ENCODE measurements at places on chromosomes 6 and 20.

DNA sequence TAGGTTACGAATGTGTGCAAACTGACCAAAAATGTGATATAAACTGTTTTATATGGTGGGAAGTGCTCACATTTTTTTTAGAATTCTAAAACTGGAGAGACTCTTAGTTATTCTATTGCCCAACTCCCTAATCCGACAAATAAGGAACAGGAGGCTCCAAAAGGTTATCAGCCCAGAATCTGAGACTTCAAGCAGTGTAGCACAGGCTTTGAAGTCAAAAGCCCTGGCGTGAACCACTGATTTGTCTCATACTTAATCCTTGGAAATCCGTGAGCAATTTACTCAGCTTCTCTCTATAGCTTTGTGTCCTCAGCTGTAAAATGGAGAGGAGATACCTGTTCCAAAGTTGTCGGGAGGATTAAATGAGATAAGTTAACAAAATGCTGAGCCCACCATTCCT lies 368.8 kb upstream of the SASH1 start:
- no peak for DNase-seq

- no peak for DNase-seq
Observed at GRCh38 chr6:6091608-6092002, 84.9 kb upstream of the NRN1 start.

DNA sequence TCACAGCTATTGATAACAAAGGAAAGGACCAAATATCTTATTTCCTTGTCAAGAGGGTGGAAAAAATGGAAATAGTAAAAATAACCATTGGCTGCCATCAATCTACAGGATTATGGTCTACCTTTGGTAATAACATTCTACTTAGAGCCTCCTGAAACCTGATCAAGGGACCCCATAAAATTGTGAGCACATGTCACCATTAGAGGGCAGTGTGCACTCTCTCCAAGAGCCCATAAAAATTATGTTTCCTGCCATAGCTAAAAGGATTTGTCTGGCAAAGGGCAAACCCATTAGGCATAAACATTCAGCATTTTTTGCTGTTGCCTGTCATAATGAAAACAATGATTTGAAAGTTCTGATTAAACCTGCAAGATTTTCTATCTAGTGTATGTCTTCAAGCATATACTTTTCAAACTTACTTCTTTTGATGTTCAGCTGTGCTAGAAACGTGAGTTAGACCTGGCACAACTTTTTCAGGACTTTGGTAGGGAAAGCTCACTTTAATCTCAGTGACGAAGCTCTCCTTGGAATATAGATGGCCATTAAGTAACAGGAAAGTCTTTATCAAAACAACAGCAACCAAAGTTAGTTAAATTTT lies 120.7 kb upstream of the ZFP64 start:
- DNase-seq = peak; percentile 60

GRCh38 chr6:161254464-161255253 lies 19.2 kb downstream of the AGPAT4 start:
- no peak for DNase-seq

DNA sequence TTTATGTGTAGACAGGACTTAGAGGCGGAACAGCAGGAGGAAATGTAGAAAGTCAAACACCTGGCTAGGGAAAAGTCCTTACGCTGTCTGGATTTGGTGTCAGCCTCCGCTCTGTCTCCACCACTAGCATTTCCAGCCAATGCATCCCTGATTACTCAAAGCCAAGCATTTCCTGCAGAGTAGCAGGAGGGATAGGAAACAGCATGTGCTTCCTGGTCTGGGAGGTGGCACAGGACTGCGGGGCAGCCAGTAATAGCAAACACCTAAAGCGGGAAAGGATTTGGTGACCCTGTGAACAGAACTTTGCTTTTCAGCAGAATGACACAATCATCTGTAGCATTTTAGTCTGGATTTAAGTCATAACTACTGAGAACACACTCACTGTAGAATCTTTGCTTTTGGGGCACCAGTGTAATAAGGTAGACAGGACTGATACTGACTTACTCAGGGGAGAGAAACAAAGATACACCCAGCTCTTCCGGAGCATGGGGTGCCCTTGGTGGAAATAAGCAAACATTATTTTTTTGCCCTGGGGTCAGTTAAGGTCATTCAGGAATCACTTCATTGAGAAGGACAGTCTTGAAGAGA lies 133.3 kb upstream of the AHI1 start:
- DNase-seq = no peak

- no peak for DNase-seq
Observed at GRCh38 chr6:127938701-127939100, 37.8 kb upstream of the THEMIS start.

- no peak for DNase-seq
Observed at GRCh38 chr20:57707320-57707719, 2.5 kb downstream of the PMEPA1 start.

- DNase-seq = no peak
Observed at GRCh38 chr6:12097791-12098190, 85.7 kb downstream of the HIVEP1 start.

DNA sequence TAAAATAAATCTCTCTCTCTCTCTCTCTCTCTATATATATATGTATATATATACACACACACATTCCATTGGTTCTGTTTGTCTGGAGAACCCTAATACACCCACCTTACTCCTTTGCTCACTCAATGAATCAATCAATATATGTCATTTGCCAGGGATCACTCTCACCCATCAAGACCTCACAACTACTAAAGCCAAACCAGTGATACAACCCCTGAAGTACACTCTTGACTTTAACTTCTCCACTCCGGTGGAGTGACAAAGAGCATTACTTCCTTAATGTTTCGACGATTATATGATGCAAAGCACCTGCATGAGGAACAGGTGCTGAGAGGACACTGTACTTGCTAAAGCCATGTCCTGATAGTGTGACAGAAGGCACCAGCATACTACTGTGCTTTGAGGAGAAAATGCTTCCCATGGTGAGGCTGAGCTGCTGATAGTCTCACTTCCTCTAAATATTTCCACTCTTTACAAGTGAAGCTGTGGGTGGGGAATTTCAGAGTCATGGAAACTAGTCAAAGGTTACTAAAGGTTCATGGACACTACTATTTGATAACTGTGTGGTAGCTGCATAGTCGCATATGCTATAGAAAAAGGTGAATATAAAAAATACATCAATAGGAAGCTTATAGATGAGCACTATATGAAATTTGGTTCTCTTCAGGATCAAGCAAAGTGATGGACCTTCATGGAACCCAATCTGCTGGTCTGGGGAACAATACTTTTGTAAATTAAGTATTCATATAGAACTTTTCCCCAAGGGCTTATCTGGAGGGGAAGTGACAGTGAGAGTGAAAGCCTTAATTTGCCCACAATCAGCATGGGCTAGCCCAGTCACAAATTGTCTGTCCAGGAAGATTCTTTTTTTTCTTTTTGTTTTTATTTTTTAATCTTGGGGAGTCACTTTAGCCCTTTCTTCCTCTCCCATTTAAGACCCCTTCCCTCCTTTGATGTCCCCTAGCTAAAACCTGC lies 141.9 kb upstream of the NEDD9 start:
- DNase-seq = no peak

DNA sequence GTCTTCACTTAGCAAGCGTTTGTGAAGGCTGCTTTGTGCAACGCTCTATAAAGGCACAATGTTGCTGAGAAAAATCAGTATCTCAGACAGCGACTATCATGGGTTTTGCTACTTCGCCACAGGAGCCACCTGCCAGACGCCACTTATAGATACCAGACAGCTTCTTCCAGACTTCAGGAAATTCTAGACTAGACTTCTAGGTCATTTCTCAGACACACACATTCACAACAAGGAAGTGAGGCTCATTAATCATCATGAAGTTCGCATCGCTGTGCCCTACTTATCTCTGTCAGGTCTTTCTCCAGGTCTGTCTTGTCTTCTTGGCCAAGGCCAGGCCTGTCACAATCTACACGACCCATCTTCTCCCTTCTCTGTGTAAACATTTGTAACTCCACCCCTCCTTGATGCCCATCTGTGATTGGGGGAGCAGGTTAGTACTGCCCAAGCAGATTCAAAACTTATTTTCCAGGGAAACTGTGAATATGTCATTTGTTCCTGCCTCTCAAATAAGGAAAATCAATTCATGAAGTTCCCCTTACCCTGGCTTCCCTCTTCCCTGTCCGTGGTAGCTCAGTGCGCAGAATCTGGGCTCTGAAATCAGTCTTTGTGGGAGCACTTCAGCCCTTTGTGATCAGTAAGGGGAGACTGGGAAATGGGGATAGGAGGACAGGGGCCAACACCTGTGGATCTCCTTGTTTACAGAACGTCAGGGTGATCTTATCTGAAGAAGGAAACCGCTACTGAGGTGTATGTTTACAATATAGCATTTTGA lies 115.5 kb downstream of the TNFAIP3 start:
- no peak for DNase-seq

DNA sequence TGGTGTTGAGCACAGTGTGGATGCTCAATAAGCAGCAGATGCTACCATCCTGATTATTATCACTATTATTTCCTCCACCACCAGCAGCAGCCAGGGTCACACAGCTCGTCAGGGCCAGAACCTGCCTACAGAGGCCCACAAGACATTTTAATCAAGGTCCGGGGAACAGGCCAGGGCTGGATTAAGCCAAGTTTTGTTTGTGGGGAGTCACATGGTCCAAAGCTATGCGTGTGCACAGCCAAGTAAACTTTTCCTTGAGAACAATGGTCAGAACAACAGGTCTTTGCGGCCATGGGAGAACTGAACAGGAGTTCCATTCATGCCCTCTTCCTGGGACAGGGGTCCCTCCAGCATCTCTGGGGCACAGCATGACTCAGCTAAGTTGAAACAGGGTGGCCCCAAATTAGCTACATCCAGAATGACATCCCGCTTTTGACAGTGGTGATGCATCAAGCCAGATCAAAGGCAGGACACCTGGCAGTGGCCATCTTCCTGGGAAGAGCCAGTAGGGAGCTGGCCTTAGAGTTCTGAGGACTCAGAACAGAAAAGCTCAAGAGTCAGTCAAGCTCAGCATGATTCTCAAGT lies 11.7 kb downstream of the SNTA1 start:
- no peak for DNase-seq

GRCh38 chr6:133062696-133063306 lies 178.4 kb upstream of the EYA4 start:
- DNase-seq = no peak

DNA sequence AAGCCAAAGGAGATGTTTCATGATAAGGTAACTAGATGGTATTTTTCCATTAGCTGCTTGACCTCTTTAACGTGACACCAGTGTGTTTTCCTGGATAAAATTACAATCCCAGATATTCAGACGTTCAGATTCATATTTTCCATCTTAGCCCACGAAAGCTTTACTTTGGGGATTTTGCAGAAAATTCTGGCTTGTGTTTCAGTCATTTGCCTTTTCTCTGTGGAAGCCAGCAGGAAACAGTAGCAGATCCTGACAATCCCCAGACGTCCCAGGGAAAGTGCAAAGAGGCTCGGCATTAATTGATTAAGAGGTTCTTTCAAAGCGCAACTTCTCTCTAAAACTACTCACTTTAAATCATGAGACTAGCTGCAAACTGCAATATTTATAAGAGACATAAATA lies 243.6 kb downstream of the UST start:
- no peak for DNase-seq

- DNase-seq = no peak
Observed at GRCh38 chr6:3750317-3751076, 1.0 kb downstream of the PXDC1 start.

GRCh38 chr6:131400779-131401496 lies 172.1 kb upstream of the ARG1 start:
- DNase-seq = no peak

DNA sequence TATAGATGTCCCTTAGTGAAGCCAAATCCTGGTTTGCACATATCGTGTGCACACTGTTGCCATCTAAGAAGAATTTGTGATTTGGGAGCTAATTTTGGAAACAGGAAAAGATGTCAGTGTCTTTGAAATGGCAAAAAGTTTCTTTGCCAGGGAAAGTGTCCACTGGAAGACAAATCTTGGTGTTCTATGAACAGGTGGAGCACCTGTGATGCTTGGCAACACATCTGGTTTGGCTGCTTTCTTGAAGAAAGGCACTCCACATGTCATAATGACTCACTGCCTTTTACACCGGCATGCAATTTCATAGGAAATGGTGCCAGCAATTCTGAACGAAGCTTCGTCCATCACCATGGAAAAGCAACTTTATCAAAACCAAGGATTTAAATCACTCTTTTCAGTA lies 1040.0 kb upstream of the MAP3K7 start:
- DNase-seq = no peak

GRCh38 chr6:26123675-26123946 lies 36.4 kb downstream of the HFE start:
- peak; percentile 74 for DNase-seq

- DNase-seq = no peak
Observed at GRCh38 chr6:165893431-165893830, 230.4 kb upstream of the PDE10A start.

- no peak for DNase-seq
Observed at GRCh38 chr6:48747471-48747870, 636.5 kb upstream of the PTCHD4 start.

DNA sequence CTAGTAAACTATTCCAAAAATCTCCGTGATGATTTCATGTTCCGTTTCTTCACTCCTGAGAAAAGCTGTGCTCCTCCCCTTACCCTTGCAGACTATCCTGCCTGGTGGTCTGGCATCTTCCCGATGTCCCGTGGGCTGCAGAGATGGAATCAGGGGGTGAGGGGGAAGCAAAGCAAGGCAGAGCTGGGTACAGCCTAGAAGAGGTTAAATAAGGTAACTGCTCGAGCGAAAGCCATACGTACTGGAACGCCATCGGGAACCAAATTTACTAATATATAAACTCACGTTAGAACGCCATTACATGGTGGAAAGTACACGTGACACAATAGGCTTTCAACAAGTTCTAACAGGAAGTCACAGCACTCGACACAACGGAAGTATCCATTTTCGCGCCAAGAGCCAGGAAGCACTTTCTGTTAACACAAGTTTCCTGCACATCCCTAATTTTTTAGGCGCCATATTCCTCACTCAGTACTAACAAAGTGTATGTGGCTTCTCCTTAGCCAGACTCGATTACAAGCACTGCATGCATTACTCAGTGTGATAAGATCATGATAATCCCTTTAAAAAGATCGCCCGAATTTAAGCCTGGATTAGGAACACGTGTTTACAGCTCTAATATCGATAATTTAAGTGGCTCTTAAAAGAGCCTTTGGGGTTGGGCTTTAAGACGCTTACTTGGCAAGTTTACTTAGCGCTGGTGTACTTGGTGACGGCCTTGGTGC lies 101.6 kb upstream of the PRSS16 start:
- DNase-seq = peak; percentile 66

GRCh38 chr6:21728141-21728540 lies 134.6 kb downstream of the SOX4 start:
- no peak for DNase-seq

GRCh38 chr20:47922269-47922668 lies 137.0 kb upstream of the SULF2 start:
- DNase-seq = no peak

Measured in stimulated activated CD4-positive, alpha-beta T cell treated with anti-CD3 and anti-CD28 coated beads, Interleukin-2, amount 100 ng/mL, for 24 hours (primary cell).